ENCODE measurements at places on chromosomes 6 and 20. TPM values are rescaled to one million over a fixed set of nuclear protein-coding genes. Genes with fewer than 3 reads are reported as not detected.

DNA sequence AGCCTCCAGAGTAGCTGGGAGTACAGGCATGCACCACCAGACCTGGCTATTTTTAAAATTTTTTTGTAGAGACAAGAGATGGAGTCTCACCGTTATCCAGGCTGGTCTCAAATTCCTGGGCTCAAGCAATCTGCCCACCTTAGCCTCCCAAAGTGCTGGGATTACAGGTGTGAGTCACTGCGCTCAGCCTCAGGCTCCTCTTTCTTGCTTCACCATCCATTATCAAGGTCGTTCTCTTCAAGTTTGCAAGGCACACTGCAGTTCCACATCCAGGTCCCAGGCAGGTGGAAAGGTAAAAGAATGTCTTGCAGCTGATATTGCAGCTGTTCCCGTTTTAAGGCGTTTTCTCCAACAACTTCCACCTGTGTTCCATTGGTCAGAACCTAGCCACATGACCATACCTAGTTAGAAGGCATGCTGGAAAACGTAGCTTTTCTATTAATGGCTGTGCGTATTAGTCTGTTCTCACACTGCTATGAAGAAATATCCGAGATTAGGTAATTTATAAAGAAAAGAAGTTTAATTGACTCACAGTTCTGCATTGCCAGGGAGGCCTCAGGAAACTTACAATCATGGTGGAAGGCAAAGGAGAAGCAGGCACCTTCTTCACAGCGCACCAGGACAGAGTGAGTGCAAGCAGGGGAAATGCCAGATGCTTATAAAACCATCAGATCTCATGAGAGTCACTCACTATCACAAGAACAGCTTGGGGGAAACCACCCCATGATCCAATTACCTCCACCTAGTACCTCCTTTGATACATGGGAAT lies 51.7 kb downstream of the PCNA start:
- no peak for DNase-seq

DNA sequence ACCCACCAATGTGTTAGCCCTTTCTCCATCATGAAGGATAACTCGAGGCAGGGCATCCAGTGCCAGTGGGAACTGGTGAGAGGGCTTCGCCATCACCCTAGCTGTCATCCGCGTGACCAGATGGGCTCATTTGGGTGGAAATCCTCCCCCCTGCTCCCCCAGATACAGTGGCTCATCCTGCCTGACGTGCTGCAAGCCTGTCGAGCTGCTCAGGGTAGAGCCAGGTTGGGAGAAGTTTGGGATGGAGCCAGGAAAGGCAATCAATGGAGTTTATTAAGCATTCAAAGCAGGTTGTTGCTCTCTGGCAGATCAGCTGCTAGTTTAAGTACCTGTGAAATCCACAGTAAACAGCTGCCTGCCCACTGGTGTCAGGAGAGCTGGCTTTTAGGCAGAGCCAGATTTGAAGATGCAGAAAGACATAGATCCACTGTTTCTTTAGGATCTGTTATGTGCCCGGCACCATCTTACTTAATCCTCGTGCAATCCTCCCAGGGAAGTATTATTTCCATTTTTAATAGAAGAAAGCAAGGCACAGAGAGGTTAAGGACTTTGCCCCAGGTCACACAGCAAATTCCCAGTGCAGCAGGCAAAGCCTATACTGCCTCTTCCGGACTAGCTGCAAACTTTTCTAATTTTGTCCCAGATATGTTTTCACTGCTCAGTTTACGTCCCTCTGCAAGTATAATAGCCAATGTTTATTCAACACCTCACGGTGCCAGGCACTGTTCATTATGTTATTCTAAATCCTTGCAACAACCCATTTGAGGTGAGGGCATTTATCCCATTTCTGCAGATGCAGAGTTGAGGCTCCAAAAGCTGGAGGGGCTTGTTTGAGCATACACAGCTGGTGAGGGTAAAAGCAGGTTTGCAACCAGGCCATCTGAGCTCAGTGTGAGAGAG lies 54.1 kb upstream of the KCNG1 start:
- DNase-seq: no peak

GRCh38 chr20:34747479-34747878 lies 43.3 kb downstream of the TP53INP2 start:
- no peak for DNase-seq

- DNase-seq: no peak
Measured at GRCh38 chr6:169409742-169410312, 156.2 kb upstream of the THBS2 start.

GRCh38 chr6:39731565-39731964 lies 6.4 kb upstream of the KIF6 start:
- DNase-seq: no peak

DNA sequence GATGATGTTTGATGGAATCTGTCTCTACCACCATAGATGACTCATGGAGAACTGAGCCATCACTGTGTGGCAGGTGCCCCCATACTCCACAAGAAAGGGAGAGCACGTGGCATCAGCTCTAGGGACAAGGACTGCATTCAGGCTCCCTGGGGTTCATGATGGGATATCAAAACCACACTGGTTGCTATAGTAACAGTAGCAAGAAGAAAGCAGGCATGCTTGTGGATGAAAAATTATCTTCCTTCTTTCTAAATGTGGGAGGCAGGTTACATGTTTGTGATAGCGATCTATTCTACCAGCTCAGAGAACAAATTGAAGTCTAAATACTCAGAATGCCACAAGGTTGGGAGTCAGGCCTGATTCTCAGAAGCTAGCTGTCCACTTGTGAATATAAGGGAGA lies 224.2 kb downstream of the ARHGAP18 start:
- DNase-seq: no peak

GRCh38 chr6:111541682-111542065 lies 58.7 kb upstream of the REV3L start:
- DNase-seq: no peak

GRCh38 chr6:144543006-144543871 lies 258.1 kb downstream of the UTRN start:
- peak; percentile 4 for DNase-seq

DNA sequence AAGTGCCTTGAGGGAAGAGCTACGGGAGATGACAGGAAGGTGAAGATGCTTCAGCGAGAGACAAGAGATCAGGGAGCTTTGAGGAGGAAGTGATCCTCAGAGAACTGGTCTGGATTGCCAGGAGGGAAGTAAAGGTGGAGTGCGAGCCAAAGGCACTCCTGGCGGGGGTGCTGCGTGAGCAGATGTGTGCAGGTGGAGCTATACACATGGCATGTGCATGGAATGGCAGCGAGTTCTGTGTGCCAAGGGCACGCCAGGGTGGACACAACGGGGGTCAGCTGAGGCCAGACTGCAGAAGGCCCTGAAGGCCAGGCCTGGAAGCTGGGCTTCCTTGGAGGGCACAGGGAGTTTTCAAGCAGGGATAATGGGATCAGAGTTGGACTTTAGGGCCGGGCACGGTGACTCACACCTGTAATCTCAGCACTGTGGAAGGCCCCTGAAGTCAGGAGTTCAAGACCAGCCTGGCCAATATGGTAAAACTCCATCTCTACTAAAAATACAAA lies 6.2 kb downstream of the PXMP4 start:
- no peak for DNase-seq

DNA sequence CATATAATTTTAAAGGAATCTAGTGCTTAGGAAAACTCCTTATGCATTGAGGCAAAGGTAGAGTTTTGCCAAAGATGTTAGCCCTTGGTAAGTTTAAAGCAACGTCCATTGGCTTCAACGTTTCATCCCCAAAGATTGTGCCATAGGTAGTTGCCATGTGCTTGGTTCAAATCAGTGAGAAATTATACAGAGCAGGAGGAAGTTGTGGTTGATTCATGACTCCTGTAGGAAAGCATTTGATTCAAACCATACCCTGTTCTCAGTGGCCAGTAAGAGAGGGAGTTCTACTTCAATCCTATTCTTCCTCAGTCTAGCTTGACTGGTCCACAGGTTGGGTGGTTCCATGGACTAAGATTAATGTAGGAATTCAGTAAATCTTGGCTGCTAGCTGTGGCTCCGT lies 535.6 kb downstream of the QKI start:
- DNase-seq: no peak

DNA sequence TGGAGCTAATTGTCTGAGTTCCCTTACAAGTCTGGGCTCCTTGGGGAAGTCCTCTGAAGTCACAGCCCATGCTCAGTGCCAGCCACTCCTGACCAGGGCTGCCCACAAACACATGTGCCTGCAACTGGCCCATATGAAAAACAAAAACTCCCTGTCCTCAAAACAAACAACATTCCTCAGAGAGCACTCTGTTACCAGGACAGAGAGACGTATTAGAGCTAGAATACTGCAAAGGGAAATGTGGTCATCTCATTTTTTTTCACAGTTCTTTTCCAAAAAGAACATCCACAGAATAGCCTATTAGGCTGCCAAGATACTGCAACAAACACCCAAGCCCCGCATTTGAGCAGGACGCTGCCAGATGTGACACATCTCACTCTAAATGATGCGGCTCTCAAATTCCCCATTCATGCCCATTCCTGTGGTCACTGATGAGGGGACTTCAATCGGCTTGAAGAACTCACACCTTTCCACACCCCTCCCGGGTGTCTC lies 71.1 kb downstream of the SLC22A23 start:
- DNase-seq: no peak

DNA sequence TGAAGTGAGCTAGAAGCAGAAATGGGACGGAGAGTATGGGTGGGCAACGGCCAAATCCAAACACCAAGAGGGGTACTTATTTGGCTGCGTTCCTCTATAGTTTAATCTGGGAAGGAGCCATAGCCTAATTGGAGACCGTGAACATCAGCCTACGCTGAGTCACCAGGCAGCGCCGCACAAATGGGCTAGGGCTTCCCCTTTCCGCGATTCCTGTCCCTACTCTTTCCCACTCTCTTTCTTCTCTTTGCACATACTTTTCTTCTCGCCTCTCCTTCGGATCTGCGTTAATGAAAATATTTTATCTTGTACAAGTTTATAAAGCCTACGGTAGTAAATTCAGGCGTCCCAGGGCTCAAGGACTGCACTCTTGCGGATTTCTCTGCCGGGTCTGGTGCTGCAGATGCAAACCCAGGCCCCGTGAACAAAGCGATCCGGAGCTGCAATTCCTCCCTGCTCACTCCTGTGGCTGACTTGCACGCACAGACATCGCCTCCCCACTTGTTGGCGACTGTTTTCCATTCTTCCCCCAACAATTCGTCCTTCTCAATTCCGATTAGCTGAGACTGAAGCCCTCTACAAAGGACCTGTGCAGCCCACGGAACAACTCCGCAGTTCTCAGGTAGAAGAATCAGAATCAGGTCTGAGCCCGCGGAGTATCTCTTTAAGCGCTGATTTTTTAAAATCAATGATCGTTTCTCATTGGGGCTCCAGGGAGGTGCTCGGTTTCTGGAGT lies 4.2 kb upstream of the TBX18 start:
- no peak for DNase-seq

GRCh38 chr20:46558511-46558959 lies 8.1 kb upstream of the OCSTAMP start:
- peak; percentile 62 for DNase-seq

DNA sequence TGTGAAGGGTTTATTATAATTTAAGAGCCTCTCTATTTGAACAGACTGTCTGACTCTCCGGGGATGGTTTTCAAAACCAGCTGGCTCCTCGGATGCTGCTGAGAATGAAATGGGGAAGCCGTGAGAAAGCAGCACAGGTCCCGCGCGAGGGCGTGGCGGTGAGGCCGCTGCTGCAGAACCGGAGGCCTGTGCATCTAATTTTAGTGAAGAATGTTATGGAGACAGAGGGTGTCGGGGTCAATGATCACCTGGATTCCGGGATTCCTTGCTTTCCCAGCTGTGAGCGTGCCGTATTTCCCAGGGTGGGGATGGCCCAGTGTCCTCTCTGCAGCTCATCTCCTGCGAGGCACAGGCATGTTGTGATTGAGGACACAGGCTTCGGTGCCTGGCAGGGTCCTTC lies 348.0 kb downstream of the CDH4 start:
- DNase-seq: no peak

DNA sequence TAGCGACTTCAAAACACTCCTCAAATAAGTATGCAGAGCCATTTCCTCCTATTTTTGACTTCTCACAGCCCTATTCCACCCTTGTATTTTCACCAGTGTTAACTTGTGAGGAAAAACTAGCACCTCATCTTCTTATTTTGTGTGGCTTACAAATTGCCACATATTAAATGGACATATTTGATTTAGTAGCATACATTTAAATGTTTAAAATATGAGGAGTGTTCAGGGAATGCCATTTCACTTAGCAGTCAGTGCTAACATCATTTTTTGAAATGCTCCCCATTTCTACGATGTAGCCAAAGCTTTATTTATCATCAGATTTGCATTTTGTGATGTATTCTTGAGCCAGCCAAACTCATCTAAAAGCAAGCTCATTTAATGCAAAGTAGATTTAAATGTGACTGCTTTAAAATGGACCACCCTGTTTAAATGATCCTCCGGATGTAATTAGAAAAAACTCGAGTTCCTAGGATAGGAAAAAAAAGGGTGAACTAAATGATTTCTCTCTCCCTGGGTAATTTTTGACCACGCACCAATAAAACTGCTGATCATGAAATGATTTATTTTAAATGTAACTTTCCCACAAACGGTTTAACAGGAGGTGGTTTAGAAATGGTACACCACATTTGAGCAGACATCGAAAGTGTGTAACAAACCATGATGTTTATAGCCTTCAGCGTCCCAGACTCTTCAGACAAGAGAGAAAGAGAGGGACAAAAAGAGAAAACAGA lies 172.6 kb downstream of the CD83 start:
- no peak for DNase-seq

DNA sequence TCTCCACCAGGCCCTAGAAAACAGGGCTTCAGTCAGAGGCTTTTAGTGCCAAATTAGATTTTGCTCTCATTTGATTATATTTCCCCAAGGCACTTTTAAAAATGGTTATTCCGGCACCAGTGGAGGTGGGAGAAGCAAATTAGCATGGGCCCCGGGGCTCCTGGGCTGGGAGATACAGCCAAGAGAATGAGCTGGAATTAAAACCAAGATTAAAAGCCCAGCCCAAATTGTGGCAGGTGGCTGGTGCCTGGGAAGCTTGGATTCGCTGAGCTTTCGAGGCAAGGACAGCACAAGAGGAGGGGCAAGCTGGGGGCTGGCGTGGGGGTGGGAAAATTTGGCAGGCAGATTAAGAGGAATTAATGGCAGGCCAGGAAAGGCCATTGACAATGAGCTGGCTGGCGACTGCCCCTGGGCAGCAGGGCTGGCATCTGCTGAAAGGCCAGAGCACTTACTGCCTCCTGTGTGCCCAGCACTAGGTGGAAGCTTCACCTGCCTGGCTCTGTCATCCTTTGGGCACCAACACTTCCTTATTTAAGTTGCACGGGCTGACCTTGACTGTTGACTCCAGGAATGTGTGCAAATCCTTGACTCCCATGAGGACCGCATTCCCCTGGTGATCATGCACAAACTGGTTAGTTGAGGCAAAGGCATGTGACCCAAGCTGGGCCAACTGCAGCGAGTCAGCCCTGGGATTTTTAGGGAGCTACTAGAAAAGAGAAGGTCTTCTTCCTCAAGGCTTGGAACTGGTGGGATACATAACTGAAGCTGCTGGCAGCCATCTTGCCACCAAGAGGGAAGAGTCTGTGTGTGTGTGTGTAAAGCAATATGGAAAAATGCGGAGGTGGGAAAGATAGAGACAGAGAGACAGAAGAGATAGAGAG lies 76.1 kb downstream of the SULF2 start:
- DNase-seq: no peak

- no peak for DNase-seq
Measured at GRCh38 chr6:111265842-111266241, 178.5 kb downstream of the SLC16A10 start.

GRCh38 chr6:108621117-108621516 lies 60.4 kb downstream of the FOXO3 start:
- DNase-seq: peak; percentile 41

BPIFB4 gene
- total RNA-seq: not detected

SLC44A4 gene
- total RNA-seq: 0.22 TPM

STMND1 gene
- total RNA-seq: not detected

NEDD9 gene
- total RNA-seq: 36.4 TPM

TRIM26 gene
- 89.0 TPM for total RNA-seq

XKR7 gene
- total RNA-seq: not detected

HCRTR2 gene
- total RNA-seq: not detected

APOBEC2 gene
- not detected for total RNA-seq

C6orf15 gene
- total RNA-seq: not detected

Data from activated T-cell treated with anti-CD3 and anti-CD28 coated beads, Interleukin-2, amount 50 U/mL, for 72 hours (primary cell).